ENCODE measurements at places on chromosomes 4 and X. TPM values are rescaled to one million over a fixed set of nuclear protein-coding genes. Genes with fewer than 3 reads are reported as not detected.

The ZNF185 gene
- total RNA-seq, result 7.7 TPM

The FRMPD3 gene
- not detected for total RNA-seq

The TMEM128 gene
- 19.0 TPM for total RNA-seq

The PPP4R3C gene
- not detected for total RNA-seq

The FHDC1 gene
- total RNA-seq, result 0.43 TPM

The SPANXN4 gene
- total RNA-seq, result not detected

The SLC25A4 gene
- 8.5 TPM for total RNA-seq

The NR0B1 gene
- total RNA-seq, result not detected

The H2BW1 gene
- total RNA-seq, result not detected

The SSX2 gene
- total RNA-seq, result not detected

The TRMT2B gene
- 13.5 TPM for total RNA-seq

The MAGEC1 gene
- not detected for total RNA-seq

The HPGD gene
- not detected for total RNA-seq

The TRIM75 gene
- total RNA-seq, result not detected

The NPY5R gene
- total RNA-seq, result not detected

The ADAMTS3 gene
- 0.34 TPM for total RNA-seq

The PWWP3B gene
- total RNA-seq, result not detected

The GABRE gene
- 28.4 TPM for total RNA-seq

The IL13RA2 gene
- 0.22 TPM for total RNA-seq

The ERAS gene
- total RNA-seq, result not detected

The MAGEB1 gene
- total RNA-seq, result not detected

The GPM6B gene
- total RNA-seq, result 0.11 TPM

The FAM199X gene
- total RNA-seq, result 28.9 TPM

The KIAA1210 gene
- not detected for total RNA-seq

The SPARCL1 gene
- total RNA-seq, result 0.87 TPM

The ASB12 gene
- not detected for total RNA-seq

The UGT2B11 gene
- total RNA-seq, result not detected

The NAP1L2 gene
- total RNA-seq, result 0.95 TPM

The PTCHD1 gene
- not detected for total RNA-seq

The ZNF182 gene
- 3.4 TPM for total RNA-seq

The TAF7L gene
- under 0.01 TPM for total RNA-seq

The FGFBP2 gene
- not detected for total RNA-seq

The S100G gene
- not detected for total RNA-seq

The PGAM4 gene
- total RNA-seq, result not detected

The MAP9 gene
- total RNA-seq, result 0.09 TPM

The FRMD7 gene
- not detected for total RNA-seq

The CT83 gene
- not detected for total RNA-seq

The DSPP gene
- not detected for total RNA-seq

The AKAP14 gene
- total RNA-seq, result not detected

The C4orf36 gene
- 0.52 TPM for total RNA-seq

The RPS6KA6 gene
- total RNA-seq, result 0.54 TPM

The RHOXF1 gene
- total RNA-seq, result not detected

The SGMS2 gene
- 33.6 TPM for total RNA-seq

The ADH1A gene
- total RNA-seq, result not detected

The PCDH18 gene
- total RNA-seq, result 0.34 TPM

The FAM114A1 gene
- 66.5 TPM for total RNA-seq

The CDKL2 gene
- total RNA-seq, result 0.11 TPM

The ETDA gene
- total RNA-seq, result not detected

The MTTP gene
- 0.09 TPM for total RNA-seq

All from dermis lymphatic vessel endothelial cell (primary cell).